ENCODE measurements at places on chromosomes 16 and 17.
A peak's percentile ranks its signal among the peaks of the same experiment; 100 is the strongest.

DNA sequence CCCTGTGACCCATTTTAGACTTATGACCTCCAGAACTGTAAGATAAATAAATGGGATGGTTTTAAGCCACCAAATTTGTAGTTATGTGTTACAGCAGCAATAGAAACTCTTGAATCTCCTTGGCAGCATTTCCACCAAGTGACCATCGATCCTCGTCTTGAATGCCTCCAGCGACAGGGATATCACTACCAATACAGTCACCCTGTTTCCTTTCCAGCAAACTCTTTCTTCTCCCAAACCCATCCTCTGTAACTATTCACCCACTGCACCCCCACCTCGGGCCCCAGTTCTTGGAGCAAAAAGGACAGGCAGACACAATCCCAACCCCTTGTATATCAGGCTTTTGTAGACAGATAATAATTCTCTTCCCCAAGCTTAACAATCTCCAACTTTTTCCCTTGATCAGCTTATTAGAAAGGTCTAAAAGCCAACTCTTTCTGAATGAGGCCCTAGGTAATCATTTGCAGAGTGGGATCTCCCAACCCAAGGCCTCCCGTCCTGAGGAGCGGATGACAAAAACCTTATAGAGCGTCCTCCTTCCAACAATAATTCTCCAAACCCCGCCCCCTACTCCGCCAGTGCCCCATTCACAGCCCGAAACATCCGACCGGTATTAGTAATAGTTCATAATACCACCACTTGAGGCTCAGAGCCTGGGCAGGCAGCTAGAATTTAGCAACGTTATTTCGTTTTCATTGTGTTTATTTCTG lies 14.7 kb upstream of the PLLP start:
- DNase-seq, result peak; percentile 56

DNA sequence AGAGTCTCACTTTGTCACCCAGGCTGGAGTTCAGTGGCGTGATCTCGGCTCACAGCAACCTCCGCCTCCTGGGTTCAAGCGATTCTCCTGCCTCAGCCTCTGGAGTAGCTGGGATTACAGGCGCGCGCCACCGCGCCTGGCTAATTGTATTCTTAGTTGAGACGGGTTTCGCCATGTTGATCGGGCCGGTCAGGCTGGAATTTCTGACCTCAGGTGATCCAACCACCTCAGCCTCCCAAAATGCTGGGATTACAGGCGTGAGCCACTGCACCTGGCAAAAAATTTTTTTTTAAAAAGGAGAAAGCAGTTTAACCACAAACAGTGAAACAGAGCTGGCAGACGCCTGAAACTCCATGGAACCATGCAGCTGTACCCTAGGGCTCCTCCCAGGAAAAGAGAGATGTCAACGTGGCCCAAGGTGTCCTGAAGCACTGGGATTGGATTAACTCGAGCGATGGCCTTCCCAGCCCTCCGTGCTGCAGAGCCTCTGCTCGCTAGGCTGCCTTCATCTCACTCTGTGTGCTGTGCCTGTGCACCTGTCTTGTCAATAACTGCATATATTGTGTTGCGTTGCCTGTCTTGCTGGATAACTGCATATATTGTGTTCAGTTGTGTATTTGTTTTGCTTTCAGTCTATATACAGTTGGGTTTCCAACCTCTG lies 29.6 kb upstream of the FOXK2 start:
- DNase-seq, result no peak

DNA sequence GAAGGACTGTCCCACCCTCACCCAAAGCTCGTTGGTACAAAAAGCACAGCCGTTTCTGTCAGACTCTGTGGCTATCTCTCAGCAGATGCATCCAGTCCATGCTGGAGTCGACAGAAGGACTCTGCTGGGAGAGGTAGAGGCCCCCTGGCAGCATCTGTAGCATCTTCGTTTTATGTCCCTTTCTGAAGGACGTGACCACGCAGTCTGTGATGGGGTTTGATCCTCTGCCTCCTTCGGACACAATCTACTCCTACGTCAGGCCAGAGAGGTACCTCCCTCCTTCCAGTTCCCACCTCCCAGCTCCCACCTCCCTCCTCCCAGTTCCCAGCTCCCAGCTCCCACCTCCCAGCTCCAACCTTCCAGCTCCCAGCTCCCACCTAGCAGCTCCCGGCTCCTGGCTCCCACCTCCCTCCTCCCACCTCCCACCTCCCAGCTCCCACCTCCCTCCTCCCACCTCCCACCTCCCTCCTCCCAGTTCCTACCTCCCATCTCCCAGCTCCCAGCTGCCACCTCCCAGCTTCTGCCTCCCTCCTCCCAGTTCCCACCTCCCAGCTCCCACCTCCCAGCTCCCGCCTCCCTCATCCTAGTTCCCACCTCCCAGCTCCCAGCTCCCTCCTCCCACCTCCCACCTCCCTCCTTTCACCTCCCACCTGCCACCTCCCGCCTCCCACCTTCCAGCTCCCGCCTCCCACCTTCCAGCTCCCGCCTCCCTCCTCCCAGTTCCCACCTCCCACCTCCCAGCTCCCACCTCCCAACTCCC lies 11.4 kb upstream of the MC1R start:
- no peak for DNase-seq

- no peak for DNase-seq
Observed at GRCh38 chr17:9200699-9201359, 179.5 kb downstream of the NTN1 start.

- DNase-seq, result no peak
Observed at GRCh38 chr16:65964752-65965151, 401.7 kb upstream of the CDH5 start.

- no peak for DNase-seq
Observed at GRCh38 chr16:66130296-66130905, 236.1 kb upstream of the CDH5 start.

DNA sequence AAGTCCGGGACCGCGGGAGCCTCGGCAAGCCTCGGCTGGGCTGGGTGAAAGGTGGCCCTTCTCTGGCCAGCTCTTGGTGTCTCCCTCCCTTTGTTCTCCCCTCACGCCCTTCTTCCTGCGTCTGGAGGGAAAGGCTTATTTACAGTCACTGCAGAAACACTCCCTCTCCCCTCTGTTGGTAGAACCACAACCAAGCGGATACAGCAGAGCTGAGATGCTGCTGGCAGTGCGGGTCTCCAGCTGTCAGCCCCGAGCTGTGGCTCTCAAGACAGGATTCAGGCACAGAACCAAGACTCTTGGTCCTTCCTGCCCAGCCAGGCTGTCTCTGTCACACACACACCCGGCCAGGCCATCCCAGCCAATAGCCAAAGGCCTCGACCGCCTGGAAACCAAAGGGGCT lies 133.3 kb downstream of the ENGASE start:
- DNase-seq, result no peak

- no peak for DNase-seq
Observed at GRCh38 chr16:4378161-4378666, 6.6 kb downstream of the VASN start.

GRCh38 chr16:78091419-78091818 lies 8.0 kb upstream of the WWOX start:
- no peak for DNase-seq

GRCh38 chr16:12459391-12460063 lies 344.2 kb downstream of the CPPED1 start:
- no peak for DNase-seq

DNA sequence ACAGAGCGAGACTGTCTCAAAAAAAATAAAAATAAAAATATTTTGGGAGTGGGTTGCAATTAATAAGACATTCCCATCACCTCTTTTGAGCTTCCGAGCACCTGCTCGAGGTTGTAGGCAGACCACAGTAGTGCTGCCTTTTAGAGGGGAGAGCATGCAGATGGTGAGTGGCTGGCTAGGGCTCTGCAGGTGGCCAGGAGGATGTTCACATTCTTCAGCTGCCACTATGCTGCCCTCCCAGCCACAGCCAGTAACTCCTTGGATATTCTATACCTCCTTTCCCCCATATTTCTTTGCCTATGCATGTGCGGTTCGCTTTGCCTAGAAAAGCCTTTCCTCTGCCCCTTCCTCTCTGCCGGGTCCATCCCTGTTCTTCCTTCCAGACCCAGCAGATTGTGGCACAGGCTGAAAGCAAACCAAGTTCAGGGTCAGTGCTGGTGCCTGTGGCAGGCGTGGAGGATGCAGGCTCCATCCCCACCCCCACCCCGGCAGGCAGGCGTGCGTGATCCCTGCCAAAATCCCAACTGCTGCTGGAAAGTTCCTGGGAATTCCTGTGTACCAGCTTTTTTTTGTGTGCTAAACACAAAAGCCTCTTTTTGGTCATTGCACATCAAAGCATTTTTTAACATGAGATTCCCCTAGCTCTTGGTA lies 33.8 kb upstream of the CMIP start:
- no peak for DNase-seq

DNA sequence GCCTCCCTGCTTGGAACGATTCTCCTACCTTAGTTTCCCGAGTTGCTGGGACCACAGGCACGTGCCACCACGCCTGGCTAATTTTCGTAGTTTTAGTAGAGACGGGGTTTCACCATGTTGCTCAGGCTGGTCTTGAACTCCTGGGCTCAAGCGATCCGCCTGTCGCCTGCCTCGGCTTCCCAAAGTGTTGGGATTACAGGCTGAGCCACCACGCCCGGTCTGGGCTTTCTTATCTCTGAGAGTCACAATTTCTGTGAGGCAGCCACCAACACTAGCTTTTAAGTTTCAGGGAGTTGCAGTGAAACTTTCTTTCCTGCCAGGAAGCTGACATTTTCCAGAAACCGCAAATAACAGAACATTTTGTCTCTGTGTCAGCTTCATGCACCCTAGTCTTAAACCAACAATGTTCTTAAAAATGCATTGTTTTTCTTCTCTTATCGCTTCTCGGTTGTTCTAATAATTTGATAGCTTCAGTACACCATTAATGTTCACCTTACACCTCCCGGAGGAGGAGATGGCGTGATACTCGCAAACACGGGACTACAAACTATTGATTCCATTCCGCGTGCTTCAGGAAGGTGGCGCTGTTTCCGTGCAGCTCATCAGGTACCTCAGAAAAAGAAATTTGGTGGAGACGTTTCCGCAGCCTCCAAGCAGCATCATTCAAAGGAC lies 7.4 kb upstream of the DHRS7B start:
- DNase-seq, result peak; percentile 78

DNA sequence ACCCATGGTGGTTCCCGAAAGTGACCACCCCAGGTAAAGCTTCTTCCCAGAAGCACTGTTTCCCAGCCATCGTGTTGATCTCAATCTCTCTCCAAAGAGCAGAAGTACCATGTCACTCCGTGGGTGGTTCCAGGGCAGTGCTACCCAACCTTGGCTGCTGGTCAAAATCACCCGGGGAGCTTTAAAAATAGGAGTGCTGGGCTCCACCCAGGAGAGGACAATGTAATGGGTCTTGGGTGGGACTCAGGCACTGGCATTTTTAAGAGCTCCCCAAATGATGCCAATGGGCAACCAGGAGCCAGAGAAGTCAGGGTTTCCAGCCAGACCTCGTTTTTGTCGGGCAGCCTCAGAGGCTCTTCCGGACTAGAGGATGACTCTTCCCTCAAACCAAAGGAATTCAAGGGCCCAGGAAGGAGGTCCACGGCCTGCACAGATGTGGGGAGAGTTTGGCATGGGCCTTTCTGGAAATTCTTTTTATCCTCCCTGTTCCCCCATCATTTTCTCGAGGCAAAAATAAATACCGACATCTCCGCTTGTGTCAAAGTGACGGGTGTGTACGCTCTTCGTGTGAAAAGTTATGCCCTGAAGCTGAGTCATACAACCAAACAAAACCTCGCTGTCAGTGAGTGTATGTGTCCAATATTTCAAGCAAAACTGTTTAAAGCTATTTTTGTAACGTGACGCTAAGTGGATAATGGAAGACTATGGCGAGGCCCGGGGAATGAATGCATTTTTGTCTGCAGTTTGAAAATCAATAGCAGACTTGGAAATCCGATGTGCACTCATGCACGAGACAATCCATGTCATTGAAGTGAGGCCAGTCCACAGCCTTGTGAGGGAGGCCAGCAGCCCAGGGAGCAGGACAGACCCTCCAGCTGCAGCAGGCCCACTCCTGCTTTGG lies 364.1 kb downstream of the FOXL1 start:
- DNase-seq, result no peak

DNA sequence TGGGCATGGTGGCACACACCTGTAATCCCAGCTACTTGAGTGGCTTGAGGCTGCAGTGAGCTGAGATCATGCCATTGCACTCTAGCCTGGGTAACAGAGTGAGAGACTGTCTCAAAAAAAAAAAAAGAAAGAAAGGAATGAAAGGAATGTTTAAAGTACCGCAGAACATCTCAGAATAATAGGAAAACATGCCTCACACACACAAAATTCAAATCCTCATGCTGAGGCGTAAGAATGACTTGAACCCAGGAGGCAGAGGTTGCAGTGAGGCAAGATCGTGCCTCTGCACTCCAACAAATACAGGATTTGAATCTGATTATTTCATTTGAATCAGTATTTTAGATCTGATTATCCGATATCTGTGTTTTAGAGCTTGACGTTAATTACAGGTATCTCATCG lies 21.3 kb upstream of the GAA start:
- DNase-seq, result no peak

DNA sequence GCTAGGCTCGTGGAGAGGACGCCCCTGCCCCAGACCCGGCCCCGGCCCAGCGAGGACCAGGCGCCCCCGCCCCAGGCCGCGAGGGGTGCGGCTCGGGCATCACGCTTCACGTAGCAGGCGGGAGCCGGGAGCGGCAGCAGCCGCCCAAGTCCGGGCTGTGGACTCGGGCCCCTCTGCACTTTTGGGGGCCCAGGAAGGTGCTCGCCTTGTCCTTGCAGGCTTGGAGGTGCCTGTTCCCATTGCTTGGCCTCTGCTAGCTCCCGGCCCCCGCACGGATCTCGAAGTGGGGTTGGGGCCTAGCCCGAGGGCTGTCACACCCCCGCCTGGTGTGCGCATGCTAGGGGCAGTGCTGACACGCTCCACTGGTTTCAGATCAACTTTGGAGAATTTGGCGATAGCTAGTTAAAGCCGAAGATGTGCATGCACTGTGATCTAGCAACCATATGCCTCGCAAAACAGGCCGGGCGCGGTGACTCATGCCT lies 55.7 kb downstream of the WSB1 start:
- no peak for DNase-seq

DNA sequence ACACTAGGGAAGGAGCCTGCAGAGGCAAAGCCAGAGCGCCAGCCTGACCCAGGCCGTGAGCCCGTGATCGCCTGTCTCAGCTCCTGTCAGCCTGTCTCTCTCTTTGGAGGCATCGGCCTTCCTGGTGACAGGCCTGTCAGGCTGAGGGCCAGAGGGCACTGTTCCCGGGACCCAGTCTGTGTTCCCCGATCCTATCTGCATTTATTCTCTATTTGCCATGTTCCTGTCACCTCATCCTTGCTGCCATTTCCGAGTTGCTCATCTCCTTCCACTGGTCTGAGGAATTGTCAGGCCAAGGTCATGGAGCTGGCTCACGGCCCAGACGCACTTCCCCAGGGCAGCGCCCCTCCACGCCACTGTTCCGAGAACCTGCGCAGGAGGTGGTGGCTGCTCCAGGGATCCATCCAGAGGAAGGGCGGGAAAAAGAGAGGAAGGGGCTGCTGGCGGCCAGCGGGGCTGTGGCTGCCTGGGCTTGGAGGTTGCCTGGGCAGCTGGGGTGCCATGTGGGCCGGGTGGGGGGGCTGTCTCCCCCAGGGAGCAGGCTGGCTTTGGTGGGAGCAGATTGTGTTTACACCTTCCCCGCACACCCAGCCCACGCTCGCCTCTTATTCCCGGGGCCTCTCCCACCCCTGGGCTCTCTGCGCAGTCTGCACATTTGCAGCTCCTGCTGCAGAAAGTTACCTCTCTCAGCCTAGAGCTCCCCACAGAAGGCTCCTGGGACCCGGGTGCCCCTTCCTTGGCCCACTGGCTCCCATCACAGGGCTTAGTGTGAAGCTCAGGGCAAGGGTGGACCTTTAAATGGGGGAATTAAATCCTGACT lies 4.9 kb downstream of the PRCD start:
- no peak for DNase-seq

- DNase-seq, result no peak
Observed at GRCh38 chr16:79013930-79014660, 586.4 kb downstream of the MAF start.

GRCh38 chr16:4987580-4988374 lies 29.6 kb downstream of the SEC14L5 start:
- no peak for DNase-seq

Measured in K562 (cell line).